ENCODE measurements at places on chromosomes 13 and 19. TPM values are rescaled to one million over a fixed set of nuclear protein-coding genes. Genes with fewer than 3 reads are reported as not detected.

GNA15 gene
- 0.15 TPM for total RNA-seq

WDR88 gene
- not detected for total RNA-seq

CGB7 gene
- 0.48 TPM for total RNA-seq

OR7A5 gene
- not detected for total RNA-seq

ZNF91 gene
- total RNA-seq, result 0.21 TPM

ZFP82 gene
- total RNA-seq, result 2.1 TPM

MAP3K10 gene
- total RNA-seq, result 16.4 TPM

ZNF414 gene
- total RNA-seq, result 21.3 TPM

KIR2DL1 gene
- not detected for total RNA-seq

MPV17L2 gene
- 8.5 TPM for total RNA-seq

TNNT1 gene
- 131 TPM for total RNA-seq

NPHS1 gene
- total RNA-seq, result 0.45 TPM
